ENCODE measurements at places on chromosomes 7 and 10.

DNA sequence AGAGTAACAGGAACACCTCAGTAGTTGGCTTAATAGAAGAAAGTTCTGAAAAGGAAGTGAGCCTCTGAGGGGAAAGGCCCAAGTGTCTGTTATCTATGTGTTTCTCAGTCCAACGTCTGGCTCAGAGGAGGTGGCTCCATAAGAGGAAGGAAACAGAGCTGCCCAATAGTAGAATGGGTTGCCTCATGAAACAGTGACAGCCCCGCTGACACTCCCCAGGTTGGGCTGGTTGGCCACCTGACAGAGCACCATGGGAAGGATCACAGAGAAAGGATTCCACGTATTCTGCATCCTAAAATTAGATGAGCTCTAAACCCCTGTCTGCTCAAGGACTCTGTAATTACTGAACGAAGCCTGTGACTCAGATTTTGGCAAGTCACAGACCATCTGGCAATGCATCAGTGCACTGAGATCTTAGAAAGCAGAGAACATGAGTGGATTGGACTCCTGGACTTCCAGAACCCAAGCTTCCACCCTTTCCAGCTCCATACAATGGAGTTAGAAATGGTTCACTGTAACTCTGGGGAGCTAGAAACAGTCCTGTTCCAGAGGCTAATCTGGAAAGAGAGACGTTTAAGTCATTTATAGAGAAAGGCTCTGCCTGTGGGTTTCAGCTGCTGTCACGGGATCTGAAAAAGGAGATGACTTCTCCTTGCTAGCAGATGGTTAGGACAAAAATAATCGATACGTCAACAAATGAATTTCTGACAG, 2.9 kb downstream of the PKD2L1 start:
- no peak for DNase-seq

- no peak for DNase-seq
These were observed 2.0 kb downstream of the ZMIZ1 start for GRCh38 chr10:79070606-79071395.

- peak; percentile 26 for DNase-seq
These were observed 657 bp downstream of the CDNF start for GRCh38 chr10:14837003-14837756.

GRCh38 chr10:119715628-119716505, 10.0 kb upstream of the INPP5F start:
- no peak for DNase-seq

- no peak for DNase-seq
These were observed 13.0 kb downstream of the MCMBP start for GRCh38 chr10:119859420-119860258.

DNA sequence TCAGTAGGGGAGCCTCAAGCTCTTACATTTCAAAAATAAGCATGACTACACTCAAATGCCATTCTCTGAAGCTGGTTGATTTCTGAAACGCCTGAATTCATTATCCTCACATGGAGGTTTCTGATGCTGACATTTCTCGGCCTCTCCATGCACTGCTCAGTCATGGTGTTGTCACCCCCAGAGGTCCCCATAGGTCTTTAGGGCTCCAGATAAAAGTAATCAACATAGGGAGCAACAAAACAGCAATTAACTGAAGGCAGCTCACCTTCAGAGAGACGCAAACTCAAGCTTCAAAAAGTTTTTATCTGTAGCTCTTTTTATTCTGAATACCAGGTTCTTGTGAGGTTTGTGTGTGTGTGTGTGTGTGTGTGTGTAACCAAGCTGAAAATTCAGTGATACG, 223.2 kb upstream of the LRRN3 start:
- no peak for DNase-seq

DNA sequence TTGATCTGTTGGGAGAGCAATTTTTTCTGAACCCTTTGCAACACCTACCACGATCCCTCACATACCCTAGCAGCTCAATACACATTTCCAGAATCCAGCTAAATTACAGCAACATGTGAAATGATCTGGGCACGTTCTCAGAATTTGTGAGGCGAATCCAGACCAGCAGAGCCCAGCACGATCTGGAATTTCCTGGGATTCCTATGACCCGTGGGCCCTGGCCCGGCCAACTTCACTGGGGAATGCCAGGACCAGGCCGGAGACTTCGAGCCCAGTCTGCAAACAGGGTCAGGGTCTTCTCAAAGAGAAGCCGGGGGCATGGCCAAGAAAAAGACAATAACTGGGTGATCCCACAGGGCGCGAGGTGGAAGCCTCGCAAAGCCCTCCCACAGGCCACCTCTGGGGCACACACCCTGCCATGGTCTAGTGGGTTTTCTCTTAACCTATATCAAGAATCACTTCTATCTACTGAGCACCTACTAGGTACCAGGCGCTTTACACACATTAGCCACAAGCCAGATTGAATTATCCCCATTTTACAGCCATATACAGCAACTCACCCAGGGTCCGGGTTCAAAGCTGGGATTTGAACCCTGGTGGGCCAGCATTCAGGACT, 33.8 kb downstream of the FAM53B start:
- DNase-seq: no peak

DNA sequence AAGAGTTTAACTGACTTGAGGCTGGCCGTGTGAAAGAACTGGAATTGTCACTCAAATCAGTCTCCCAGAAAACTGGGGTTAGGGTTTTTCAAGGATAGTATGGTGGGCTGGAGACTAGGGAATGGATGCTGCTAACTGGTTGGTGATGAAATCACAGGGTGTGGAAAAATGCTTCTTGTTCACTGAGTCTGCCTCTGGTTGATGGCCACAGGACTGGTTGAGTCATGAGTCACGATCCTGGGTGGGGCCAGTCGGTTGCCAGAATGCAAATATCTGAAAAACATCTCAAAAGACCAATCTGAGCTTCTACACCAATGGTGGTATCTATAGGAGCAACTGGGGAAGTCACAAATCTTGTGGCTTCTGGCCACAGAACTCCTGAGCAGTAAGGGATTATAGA, 16.3 kb upstream of the BAMBI start:
- DNase-seq: no peak

Data from NCI-H187 (cell line).